ENCODE measurements at places on chromosomes 2 and 18. TPM values are rescaled to one million over a fixed set of nuclear protein-coding genes. Genes with fewer than 3 reads are reported as not detected.

DNA sequence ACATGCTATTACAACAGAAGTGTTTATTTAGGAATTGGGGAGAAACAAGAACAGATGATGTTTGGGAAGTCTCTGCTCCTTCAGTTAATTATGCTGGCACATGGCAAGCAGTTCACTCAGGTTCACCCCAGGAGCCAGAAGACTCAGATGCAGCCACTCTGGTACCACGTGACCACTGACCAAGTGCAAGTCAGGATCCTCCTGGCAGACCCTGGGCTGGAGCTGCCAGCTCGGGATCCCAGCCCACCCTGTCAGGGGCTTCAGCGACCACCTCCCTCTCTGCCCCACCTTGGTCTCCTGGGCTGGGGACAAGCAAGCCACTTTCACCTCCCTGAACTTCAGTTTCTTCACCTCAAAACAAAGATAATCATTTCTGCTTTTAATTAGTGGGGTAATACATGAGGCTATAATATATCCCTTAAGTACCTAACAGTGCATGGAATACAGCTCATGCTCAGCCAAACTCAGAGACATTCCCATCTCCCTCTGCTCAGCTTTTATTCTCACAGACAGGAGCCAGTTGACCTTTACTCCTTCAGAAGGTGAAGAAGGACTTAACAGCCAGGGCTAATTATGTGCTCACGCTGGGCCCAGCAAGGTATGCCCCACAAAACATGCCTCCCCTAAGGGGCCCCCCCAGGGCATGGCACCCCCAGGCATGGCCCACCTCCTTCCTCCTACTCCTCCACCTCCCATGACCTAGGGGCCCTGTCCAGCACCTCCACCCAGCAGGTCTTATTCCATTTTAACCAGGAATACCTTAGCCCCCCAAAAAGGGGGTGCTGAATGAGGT lies 11.8 kb downstream of the CRACDL start:
- DNase-seq: no peak

- no peak for DNase-seq
Measured at GRCh38 chr2:168700615-168701245, 101.7 kb upstream of the NOSTRIN start.

- no peak for DNase-seq
Measured at GRCh38 chr18:44358402-44358801, 322.3 kb upstream of the SETBP1 start.

- no peak for DNase-seq
Measured at GRCh38 chr18:12621742-12622306, 36.1 kb downstream of the SPIRE1 start.

DNA sequence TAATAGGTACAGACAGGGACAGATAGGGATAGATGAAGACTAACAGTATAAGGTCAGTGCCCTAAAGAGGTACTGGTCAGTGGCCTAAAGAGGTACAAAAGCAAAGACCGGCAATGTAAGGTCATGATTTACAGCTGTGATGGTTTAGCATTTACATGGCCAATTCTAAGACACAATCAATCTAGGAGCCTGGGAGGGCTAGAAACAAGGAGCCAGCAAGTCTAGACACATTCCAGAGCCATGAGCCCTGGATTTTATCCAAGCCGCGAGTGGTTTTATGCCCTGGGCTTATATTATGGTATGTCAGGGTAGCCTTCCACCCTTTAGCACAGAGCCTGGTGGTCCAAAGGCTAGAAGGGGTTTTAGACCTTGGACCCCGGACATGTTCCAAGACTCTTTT lies 124.2 kb downstream of the CBLN2 start:
- no peak for DNase-seq

DNA sequence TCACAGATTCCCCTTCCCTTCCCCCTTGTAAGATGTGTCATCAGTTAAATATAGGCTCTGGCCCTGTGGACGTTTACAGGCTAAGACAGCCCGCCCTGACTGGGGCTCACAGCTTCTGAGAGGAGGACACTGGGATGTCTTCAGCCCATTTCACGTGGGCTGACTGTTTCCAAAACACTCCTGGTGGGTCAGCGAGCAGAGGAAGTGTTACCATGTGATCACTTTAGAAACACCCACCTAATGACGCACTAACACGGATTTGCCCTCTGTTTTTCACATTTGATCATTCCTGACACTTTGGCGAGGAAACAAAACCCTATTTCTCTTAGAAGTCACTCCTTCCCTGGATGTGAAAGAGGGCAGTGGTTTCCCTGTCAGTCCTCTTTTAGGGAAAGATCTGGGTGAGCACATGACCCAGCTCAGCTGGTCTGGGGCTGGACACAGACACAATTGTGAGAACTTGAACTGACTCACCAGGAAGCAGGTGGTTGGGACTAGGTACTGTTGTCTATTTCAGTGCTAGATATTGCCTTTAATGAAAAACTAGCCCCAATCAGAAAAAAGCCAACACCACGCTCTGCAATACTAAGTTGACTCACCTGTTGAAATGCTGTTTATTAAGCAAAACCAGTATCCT lies 38.8 kb downstream of the BMP10 start:
- peak; percentile 78 for DNase-seq

- no peak for DNase-seq
Measured at GRCh38 chr2:233133239-233133638, 73.1 kb downstream of the INPP5D start.

DNA sequence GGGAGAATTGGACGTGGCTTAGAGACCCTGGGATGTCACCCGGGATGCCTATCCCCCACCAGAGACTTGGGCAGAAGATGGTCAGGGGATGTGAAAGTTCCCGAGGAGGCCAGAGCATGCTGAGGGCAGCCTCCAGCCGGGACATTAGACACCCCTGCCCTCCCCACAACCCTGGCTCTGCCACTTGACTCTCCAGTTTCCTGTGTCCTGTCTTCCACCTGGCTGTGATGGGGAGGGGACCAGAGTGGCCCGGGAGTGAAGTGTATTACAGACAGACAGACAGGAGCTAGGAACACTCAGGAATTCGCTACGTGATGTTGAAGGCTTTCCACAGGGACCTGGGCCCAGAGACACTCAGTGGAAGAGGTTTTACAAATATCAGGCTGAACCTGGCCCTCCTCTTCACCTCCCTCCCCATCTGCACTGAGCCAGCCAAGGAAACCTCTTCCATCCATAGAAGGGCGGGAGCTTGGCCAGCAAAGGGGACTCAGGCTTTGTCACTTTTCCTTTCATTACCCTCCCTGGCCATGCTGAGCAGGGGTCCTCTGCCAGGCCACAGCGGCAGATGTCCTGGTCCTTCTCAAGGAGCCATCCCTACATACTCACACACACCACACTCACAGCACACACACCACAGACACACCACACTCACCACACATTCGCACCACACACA lies 60.7 kb downstream of the SDC1 start:
- DNase-seq: no peak

POTEJ gene
- total RNA-seq: not detected

SMIM21 gene
- not detected for total RNA-seq

MALL gene
- total RNA-seq: 82.7 TPM

ACMSD gene
- total RNA-seq: not detected

DCDC2C gene
- total RNA-seq: not detected

RAB17 gene
- total RNA-seq: 60.1 TPM

SULT1C4 gene
- total RNA-seq: 10.6 TPM
